ENCODE measurements at places on chromosomes 7 and 10.
A peak's percentile ranks its signal among the peaks of the same experiment; 100 is the strongest.

DNA sequence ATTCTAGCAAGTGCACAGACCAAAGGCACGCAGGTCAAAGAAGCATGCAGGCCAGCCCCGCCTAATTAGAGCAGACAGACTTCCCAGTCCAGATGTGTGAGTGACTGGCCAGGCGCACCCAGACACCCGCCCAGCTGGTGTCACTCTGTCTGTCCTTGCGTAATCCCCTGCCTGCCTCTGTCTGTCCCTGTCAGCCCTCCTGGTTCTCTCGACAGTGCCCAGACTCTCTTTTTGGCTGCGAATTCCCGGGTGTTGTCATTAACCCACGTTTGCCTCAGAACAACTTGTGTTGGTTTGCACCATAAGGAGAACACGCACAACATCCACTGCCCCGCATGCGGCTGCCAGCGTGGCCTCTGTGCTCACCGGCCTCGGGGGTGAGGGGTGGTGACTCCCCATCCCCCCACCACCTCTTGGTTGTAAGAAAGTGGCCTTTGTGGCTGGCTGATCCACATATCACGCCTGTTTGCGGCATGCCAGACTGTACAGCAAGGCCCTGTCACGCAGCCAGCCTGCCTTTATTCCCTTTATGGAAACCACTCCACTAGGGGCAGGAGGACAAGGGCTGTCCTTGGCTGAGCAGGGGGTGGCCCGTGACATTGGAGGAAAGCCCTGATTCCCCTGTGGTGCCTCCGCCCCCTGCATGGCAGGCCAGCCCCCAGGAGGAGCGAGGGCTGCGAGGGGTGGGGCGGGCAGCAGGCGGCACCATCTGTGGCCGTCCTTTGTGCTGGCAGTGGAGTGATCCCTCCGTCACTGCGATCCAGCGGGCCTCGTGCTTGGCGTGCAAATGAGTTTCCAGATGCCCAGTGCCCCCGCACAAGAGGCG lies 72.8 kb upstream of the PPIF start:
- DNase-seq: no peak

GRCh38 chr10:93406364-93407145 lies 75.6 kb downstream of the MYOF start:
- DNase-seq: no peak

- DNase-seq: no peak
Observed at GRCh38 chr7:143296686-143297085, 8.5 kb downstream of the CASP2 start.

DNA sequence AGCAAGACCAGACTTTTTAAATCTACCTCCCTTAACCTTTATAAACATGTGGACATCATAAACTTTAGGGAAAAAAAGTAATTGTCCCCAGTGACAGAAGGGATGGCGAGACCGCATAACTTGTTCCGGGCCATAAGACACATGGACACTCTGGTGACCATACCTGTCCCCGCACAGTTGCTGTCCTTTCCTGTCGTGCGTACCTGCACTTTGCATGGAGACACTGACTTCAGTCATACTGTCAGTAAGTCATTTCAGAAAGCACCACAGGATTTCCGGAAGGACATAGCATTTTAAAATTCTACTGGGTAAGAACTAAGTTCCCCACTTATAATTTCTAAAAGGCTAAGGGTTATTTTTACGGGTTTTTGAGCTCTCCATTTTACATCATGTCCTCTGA lies 120.9 kb downstream of the CREB5 start:
- DNase-seq: no peak

GRCh38 chr7:5532536-5533335 lies 109.1 kb upstream of the TNRC18 start:
- peak; percentile 24 for DNase-seq

DNA sequence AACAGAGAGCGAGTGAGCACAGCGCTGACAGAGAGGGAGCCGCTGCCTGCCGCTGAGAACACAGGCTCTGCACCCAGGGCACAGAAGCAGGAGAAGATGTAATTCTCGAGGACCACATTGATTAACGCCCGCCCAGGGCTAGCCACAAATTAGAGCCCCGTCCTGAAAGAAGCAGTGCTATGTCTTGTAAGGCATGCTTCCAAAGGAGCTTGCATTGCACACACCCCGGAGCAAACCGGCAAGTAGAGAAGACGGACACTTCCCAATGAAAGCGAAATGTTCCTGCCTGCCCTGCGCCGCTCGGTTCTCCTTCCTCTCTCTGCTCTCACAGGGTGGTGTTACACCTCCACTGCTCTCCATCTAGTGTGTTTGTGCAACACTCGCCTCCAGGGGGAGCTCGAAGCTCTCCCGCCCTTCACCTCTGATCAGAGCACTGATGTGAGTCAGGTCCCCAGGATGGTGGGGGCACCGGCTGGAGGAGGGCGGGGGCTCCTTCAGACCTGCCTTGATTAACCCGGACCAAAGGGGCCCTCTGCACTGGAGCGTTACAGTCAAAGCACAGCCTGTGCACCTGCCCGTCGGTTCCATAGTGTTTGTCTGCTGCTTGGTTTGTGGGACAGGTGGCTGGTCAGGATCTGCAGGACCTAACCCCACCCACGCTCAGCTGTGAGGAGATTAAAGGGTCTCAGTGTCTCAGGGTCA lies 316.5 kb downstream of the ADARB2 start:
- peak; percentile 2 for DNase-seq

DNA sequence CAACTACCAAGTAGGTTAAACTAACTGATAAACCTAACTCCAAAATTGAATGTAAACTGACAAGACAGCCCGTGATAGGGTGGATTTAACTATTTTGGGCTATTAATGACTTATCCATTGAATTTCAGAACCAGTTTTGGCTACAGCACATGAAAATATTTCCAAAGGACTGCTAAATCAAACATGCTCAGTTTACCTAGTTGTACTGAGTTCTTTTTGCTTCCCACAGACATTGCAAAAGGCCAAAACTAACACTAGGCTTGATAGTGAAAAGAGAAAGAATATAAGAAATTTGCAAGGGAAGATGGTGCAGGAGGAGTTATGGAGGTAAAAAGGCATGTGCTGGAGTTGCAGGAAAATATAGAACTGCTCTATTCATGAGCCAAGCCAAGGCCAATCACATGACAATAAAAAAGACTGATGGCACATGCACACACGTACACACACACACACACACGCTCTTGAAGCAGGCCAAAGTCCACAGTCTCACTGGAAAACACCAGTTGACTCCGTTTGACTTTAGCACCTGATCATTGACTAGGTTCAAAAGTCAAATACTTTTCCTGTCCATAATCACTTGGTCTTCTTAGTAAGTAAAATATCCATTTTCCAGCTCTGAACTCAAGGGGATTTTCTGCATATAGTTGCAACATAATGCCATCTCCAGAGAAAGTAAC lies 76.0 kb upstream of the AGBL3 start:
- DNase-seq: no peak

GRCh38 chr10:84541289-84541637 lies 212.9 kb downstream of the CCSER2 start:
- no peak for DNase-seq

DNA sequence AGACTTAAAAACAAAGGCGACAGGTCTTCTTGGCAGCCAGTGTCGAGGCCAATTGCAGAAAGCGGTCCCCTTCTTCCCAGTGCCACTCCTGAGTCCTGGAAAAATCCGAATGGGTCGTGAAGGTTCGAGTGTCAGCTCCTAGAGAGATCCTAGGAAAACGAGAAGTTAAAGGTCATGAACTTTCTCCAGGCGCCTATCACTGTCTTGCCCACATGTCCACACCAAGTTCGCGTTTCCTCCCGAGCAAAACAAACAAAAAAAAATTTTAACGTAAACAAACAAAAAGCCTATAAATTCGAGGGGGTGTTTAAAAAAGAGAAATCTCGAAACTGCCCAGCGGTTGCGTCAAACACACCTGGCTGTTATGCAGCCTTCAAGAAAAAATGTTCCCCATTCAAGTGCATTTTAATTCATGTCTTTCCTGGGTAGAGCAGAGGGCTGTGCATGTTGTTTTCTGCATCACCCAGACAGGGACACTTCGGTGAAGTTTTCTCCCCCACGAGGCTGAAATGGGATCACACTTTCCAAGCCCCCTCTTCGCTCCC lies 1.5 kb downstream of the ARHGAP21 start:
- no peak for DNase-seq

DNA sequence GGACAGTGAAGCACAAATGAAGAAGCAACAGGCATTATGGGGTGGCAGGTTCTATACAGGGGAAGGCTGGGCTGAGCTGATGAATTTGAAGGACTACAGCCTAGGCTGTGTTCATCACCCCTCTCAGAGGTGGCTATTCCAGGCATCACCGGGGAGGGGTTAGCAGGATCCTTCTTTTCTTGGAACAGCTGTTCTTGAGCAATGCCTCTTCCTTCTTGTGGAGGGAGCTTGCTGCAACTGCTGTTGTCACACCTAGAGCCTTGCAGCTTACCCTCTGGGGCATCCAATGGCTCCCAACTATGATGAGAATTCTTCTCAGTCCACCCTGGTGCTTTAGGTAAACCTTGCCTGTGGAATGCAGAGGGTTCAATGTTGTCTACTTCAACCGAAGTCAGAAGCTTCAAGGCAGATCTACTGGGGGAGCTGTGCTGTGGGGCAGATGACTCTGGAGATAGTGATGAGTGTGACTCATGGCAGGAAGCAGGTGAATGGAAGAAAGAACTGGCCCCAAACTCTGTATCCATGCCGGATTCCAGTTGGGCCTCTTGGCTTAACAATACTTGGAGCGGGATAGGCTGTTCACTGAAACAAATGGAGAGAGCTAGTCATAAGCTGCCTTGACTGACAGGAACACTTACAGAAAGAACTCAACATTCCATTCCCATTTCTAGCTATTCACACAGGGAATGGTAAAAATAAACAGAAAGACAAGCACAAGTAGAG lies 21.5 kb upstream of the PPP3CB start:
- peak; percentile 64 for DNase-seq

DNA sequence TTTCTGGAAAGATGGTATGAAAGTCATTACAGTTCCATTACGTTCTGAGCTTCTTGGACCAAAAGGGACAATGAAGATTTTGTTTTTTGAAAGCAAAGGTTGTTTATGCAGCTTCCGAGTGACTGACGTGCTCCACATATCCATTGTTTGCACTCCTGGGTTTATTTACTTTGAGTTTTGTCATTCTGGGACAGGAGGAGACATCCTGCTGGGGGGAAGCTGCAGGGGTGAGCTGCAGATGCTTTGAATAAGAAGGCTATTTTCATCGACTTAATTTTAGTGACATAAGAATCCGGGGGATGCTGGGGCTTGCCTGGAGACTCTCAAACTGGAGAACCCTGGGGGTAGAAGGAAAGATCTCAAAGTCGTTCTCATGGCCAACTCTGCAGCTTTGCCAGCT lies 12.7 kb upstream of the SFMBT2 start:
- DNase-seq: no peak

- DNase-seq: no peak
Observed at GRCh38 chr10:118990326-118990725, 39.2 kb upstream of the NANOS1 start.

DNA sequence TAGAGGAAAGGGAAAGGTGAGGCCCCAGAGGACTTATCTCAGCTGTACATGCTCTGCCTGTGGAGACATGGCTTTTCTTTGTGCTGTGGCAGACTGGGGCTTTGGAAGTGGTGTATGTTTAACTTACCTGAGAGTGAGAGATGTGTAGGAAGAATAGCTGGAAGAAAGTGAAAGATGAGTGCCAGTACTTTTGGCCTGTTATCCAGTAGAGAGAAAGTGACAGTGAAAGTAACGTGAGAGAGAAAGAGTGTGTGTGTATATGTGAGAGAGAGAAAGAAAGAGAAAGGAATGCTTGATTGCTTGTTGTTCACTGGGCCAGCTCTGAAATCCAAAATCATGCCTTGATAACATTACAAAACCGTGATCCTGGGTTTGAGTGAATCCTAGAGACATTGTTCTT lies 25.5 kb downstream of the MTURN start:
- no peak for DNase-seq

DNA sequence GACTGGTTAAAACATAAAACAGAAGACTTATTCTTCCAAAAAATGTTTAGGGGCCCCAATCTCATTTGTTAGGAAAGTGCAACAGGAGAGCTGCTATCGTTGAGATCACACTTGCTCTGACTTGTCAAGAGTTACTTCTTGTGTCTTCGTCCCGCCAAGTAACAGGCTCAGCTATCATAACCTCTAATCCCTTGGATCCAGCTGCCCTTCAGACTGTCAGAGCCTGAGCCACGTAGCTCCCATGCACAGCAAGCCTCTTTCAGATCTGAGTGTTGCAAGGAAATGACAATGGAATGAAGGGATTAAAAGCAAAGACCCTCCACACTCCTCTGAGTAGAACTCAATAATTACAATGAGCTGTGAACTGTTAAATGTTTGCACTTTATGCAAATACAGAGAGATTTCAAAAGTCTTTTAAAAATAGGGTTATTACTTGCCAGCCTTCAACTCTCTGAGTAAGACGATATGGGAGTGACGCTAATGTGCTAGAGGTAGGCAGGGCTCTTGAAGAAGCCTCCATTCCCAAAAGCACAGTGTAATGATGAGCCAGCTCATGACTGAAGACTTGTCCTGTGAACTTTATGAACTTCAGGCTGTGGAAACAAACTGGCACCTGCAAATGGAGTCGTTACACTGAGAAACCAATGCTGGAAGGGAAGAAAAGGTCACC lies 28.4 kb upstream of the CDK13 start:
- DNase-seq: no peak

DNA sequence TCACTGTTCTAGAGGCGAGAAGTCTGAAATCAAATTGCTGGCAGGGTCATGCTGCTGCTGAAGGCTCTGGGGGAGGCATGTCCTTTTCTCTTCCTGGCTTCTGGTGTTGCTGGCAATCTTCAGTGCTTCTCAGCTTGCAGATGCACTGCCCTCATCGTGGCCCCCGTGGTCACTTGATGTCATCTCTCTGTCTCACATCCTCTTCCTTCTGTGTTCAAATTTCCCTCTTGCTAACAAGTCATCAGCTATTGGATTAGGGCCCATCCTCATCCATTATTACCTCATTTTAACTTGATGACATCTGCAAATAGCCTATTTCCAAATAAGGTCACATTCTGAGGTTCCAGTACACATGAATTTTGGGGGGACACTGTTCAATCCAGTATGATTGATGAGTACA lies 36.6 kb upstream of the SRGN start:
- no peak for DNase-seq

DNA sequence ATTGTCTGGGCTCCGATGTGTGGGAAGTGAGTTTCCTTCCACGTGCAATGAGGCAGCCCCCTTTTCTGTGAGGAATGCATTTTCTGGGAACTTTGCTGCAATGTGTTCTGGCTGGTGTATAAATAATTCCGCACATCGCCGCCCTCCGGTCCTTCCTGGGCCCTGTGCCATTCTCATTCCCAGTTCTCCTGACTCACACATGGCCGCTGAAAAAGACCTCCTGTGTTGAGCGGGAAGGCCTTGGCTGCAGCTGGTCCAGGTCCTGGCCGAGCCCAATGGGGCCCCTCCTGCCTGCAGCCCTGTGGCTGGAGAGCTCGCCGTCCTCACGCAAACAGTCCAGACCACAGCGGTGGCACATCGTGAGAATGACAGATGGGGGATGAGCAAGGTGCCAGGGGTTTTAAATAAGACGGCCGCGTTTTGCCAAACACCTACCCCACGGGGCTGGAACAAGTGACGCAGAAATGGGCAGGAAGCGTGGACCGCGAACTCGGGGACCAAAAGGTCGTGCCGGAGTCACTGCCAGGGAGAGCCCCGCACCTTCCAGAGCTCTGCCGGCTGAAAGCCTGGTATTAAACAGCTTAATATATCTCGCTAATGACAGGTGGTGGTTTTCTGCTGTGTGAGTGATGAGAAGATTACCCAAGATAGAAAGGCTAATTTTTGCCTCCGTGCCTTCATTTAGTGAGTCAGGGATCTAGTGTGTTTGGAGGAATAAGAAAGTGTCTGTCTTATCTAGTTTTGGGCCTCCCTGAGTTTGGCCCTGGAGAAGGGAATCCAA lies 37.0 kb downstream of the FAM20C start:
- DNase-seq: peak; percentile 32

- DNase-seq: no peak
Observed at GRCh38 chr10:121540732-121541395, 57.4 kb downstream of the FGFR2 start.

GRCh38 chr10:91034494-91035159 lies 113.7 kb upstream of the ANKRD1 start:
- no peak for DNase-seq

Measured in NCI-H226 (cell line).